ENCODE measurements at places on chromosomes 12 and 14. TPM values are rescaled to one million over a fixed set of nuclear protein-coding genes. Genes with fewer than 3 reads are reported as not detected.

DNA sequence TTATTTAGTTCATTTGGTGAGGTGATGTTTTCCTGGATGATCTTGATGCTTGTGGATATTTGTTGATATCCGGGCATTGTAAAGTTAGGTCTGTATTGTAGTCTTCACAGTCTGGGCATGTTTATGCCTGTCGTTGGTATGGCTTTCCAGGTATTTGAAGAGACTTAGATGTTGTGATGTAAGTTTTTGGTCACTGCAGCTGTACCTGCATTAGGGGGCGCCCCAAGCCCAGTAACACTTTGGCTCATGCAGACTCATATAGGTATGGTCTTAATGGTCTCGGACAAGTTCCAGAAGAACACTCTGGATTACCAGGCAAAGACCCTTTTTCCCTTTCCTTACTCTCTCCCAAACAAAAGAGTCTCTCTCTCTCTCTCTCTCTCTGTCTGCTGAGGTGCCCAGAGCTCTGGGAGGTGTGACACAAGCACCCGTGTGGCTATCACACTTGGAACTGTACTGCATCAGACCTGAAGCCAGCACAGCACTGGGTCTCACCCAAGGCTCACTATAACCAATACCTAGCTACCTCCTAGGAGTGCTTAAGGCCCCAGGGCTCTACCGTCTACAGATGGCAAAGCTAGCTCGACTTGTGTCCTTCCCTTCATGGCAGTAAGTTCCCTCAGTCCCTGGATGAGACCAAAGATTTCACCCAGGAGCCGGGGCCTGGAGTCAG is 425.8 kb upstream of the ATXN7L3B start:
- DNase-seq: no peak

The SPIC gene
- total RNA-seq: not detected

DNA sequence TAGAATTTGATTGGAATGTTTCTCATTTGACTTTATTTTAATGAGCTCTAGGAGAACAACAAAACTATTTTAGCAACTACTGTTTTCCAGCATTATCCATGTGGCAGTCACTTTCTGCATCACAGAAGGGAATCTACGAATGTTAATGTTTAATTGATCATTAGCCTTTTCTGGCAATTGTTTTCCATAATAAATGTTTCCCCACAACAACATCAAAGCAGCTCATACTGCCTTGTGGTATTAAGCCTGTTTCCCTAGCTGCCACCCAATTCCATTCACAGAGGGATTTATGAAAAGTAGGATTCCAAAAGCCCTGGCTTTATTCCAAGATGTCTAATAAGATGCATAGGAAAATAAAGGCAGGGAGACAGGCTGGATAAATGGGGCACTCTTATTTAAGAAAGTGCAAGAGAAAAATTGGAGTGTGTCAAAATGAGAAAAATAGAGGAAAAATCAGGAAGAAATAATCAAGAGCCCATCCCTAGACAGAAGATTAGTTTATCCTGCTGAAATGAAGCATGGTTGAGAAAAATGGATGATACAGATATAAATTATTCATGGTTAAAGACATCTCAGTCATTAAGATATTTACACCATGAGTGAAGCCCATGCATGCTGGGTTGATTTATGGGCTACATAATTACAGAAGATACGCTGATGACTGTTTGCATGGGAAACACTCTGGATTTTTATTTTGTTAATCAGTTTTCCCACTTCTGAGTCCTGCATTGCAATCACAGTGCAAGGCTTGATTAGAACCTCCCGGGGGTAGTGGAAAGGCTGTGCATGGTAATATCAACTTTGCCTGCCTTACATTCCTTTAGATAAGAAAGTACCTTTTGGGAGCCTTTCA is 180.3 kb downstream of the HELB start:
- no peak for DNase-seq

The ZC2HC1C gene
- 3.9 TPM for total RNA-seq

- no peak for DNase-seq
Measured at GRCh38 chr12:87311206-87311605, 718.0 kb downstream of the C12orf50 start.

DNA sequence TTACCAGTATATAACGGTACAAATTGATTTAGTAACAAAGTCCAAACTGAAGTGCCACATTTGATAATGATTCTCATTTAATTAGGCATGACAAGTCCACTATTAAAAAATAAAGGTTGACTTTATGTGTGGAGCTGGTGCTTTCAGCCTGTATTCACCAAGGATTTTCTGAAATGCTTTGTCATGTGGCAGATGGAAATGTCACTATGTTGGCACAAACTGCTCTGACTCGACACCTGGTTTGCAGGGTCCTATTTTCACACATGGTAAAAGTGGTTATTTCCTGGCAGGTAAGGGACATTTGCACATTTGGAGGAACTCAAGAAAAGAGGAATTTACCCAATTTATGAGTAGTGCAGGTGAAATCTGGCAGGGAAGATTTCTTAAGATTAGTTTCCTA is 572.6 kb upstream of the MDGA2 start:
- no peak for DNase-seq
